Esophagus mucosa (tissue), 1 donor: ENCODE measurements at places on chromosomes 1 and 21.

DNA sequence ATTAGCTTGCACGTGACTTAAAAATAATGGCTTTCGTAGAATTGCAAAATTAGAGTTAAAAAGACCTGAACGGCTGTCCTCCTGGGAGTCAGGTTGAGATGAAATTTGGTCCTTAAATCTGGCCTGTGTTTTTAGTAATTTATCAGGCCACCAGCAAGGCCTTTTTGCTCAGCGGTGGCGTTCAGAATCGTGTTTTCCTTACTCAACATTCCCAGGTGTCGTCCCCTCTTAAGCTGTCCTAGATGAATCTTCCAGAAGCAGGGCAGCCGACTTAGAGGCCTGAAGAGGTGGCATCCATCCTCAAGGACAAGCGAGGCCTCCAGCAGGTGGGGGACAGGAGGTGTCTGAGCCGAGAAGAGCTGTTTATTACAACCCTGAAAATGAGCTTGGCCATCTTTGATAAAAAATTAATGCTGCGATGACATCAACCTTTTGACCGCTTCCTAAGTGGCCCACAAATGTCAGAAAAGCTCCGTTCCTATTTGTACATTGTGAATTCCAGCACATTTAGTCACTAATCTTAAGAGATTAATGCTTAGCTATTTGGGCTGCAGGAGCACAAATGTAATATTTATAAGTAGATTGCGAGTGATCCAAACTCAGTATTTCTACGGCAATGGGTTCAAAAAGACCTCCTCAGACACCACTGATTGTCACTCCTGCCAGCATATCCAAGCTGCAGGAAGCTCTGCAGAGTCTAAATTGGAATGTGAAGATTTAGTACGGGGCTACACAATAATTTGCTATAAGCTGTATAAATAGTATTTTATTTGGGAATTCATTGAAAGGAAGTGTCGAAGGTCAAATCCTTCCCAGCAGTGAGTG is 344.1 kb upstream of the VAMP3 start:
- ATAC-seq = no peak

DNA sequence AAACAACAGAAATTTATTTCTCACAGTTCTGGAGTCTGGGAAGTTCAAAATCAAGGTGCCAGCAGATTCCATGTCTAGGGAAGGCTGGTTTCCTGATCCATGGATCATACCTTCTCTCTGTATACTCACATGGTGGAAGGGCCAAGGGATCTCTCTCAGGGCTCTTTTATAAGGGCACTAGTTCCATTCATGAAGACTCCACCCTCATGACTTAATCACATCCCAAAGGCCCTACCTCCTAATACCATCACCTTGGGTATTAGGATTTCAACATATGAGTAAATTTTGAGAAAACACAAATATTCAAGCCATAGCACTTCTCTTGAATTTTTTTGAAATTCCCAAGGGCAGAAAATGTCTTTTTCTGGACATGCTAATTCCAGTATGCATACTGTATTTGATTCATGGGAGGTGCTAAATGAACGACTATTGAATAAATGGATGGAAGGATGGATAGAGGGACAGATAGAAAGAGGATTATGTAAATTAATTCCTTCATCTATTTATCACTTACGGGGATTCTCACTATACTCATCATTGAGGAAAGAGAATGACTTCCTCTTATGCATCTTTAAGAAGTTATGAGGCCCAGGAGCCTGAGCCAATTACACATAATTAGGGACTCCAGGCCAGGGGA is 182.8 kb downstream of the NRIP1 start:
- ATAC-seq = no peak

- no peak for ATAC-seq
Observed at GRCh38 chr1:103917795-103918194, 168.1 kb downstream of the AMY1C start.

GRCh38 chr1:169142129-169142528 is 35.6 kb downstream of the ATP1B1 start:
- no peak for ATAC-seq

GRCh38 chr21:27406300-27407009 is 439.6 kb upstream of the ADAMTS5 start:
- ATAC-seq = no peak

- no peak for ATAC-seq
Observed at GRCh38 chr1:205262731-205263171, 35.0 kb downstream of the TMCC2 start.
